ENCODE measurements at places on chromosomes 13 and 19. TPM values are rescaled to one million over a fixed set of nuclear protein-coding genes. Genes with fewer than 3 reads are reported as not detected.
A peak's percentile ranks its signal among the peaks of the same experiment; 100 is the strongest.

- no peak overlapping the region for H3K27ac ChIP-seq
- H3K4me1 ChIP-seq: no peaks in the 10 kb centered on the region
- no peaks in the 10 kb centered on the region for H3K27me3 ChIP-seq
- H3K36me3 ChIP-seq: no peaks in the 10 kb centered on the region
Measured at GRCh38 chr13:110365876-110366275, 58.8 kb downstream of the COL4A2 start.

DNA sequence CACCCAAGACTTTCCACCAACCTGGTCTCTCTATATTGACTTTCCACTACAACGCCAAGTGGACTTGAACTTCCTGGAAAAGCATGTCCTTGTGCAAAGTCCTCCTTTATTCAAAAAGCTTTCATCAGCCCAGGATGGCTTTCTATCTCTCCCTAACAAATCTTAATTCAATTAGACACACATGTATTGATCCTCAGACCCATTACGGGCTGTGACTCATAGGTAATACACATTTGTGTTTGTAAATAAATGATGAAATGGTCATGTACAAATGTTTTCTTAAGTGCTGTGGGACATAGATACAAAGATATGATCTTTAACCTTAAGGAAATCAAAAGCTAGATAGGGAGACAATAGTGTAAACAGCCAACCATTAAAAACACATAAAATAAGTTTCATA, 1189.7 kb downstream of the EFNB2 start:
- H3K36me3 ChIP-seq: no peaks in the 10 kb centered on the region
- no peak for DNase-seq

DNA sequence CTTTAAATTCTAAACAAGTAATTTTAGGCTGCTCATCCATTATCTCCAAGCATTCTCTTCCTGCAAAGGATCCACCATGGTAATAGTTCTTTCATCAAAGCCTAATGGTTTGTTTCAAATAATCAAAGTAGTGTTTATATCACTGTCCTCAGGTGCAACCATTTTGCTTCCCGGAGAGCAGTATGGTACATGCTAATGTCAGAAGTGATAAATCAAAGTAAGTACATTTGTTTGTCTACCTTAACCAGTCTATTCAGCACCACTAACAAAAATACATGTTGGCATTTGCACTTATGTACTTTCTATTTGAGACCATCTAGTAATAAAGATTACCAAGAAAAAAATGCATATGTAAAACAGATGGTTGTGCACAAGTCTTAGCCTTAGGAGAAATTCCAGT, 37.5 kb downstream of the DACH1 start:
- no peak overlapping the region for H3K4me3 ChIP-seq
- H3K27ac ChIP-seq: no peak overlapping the region
- peaks cover 48% of the 10 kb centered on the region for H3K4me1 ChIP-seq
- H3K27me3 ChIP-seq: no peaks in the 10 kb centered on the region

DNA sequence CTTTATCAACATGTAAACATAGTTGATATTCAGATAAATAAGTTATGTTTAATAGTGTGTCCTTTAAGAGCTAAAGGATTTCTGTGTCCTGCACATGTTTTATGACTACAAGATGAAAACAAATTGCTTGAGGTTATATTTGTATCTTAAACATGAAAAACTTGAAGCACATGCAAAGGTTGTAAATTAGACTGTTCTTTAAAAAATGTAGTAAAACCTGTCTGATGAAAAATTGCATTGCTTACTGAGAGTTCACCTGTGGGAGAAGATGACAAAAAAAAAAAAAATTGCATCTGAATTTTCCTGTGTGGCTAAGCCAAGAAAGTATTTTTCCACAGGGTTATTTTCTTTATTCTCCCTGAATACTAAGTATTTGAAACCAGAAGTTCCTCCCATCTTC, 25.7 kb upstream of the LMO7 start:
- H3K4me3 ChIP-seq: no peak overlapping the region
- no peak for DNase-seq
- H3K36me3 ChIP-seq: no peaks in the 10 kb centered on the region
- H3K4me1 ChIP-seq: no peaks in the 10 kb centered on the region
- H3K27me3 ChIP-seq: no peaks in the 10 kb centered on the region
- no peak overlapping the region for H3K27ac ChIP-seq

GRCh38 chr13:100493418-100493817, 95.2 kb downstream of the GGACT start:
- no peak overlapping the region for H3K4me3 ChIP-seq
- DNase-seq: no peak
- H3K4me1 ChIP-seq: peaks cover 14% of the 10 kb centered on the region

DNA sequence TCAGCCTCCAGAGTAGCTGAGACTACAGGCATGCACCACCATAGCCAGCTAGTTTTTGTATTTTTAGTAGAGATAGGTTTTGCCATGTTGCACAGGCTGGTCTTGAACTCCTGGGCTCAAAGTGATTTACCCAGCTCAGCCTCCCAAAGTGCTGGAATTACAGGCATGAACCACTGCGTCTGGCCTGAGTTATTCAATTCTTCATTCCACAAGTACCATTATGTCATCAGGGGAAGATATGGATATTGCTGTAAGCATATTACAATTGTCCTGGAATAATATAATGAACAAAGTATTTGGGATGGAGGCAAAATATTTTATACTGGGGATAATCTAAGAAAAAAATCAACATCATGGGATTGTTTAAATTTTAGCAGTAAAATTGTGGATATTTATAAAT, 646.0 kb upstream of the SLITRK6 start:
- no peaks in the 10 kb centered on the region for H3K4me1 ChIP-seq
- no peaks in the 10 kb centered on the region for H3K36me3 ChIP-seq
- H3K27ac ChIP-seq: no peak overlapping the region
- no peak for DNase-seq
- no peak overlapping the region for H3K4me3 ChIP-seq
- H3K27me3 ChIP-seq: no peaks in the 10 kb centered on the region

- DNase-seq: peak; percentile 57
- H3K27ac ChIP-seq: no peak overlapping the region
- H3K4me3 ChIP-seq: peak overlapping the region; percentile 80
Measured at GRCh38 chr19:52170863-52171320, 529 bp downstream of the ZNF836 start.

DNA sequence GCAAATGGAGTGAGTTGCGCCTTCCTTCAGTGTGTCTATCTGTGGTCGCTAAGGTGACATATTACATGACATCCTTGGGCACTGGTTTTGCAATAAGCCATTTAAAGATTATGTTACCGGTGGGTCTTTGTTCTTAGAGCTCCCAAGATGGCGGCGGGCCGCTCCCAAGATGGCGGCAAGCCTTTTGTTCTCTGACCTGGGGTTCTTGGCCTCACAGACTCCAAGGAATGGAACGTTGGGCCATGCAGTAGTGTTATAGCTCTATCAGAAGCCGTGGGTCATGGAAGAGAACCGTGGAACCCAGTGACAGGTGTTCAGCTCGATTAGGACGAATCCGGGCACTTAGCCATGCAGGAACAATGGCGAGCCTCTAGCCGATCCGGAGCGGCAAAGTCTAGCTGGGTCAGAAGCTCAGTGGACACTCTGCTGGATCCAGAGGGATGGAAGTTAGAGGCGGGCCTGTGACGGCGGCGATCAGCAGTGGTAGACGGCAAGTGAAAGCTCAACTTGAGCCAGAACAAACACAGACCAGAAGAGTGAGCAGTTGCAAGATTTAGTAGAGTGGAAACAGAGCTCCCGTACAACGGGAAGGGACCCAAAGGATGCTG, 188.6 kb downstream of the TEX29 start:
- no peak overlapping the region for H3K4me3 ChIP-seq
- DNase-seq: no peak
- H3K27me3 ChIP-seq: peaks cover 4% of the 10 kb centered on the region
- no peaks in the 10 kb centered on the region for H3K36me3 ChIP-seq

GRCh38 chr19:18173054-18173571, 500 bp upstream of the IFI30 start:
- DNase-seq: no peak
- H3K4me1 ChIP-seq: no peaks in the 10 kb centered on the region
- H3K4me3 ChIP-seq: no peak overlapping the region
- no peaks in the 10 kb centered on the region for H3K36me3 ChIP-seq

DNA sequence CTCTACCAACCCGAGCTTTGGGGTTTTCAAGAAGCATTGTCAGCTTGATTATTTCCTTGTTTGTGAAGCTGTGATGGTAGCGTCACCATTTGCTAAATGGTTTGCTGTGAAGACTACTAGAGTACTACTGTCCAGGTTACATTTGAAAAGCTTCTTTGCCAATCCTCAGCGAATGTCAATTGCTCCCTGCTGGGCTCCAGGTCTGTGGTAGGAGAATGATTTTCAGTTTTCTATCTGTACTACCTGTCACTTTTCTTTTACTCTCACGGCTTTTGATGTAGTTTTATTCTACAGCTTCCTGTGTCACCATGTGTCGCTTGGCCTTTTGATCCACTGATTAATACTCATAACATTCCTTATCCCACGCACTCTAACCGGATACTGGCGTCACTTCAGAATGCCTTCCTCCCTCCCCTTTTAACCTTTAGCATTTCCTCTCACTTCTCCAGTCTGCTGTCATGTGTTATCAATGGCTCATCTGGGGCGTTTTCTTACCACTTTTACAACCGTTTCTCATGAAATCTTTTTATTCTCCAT, 7.5 kb upstream of the GPR183 start:
- no peak overlapping the region for H3K27ac ChIP-seq
- H3K27me3 ChIP-seq: no peaks in the 10 kb centered on the region
- peaks cover 9% of the 10 kb centered on the region for H3K36me3 ChIP-seq
- no peak for DNase-seq
- peaks cover 5% of the 10 kb centered on the region for H3K4me1 ChIP-seq

GRCh38 chr13:112854321-112854720, 114.7 kb upstream of the MCF2L start:
- no peak for DNase-seq
- H3K27me3 ChIP-seq: no peaks in the 10 kb centered on the region
- H3K4me3 ChIP-seq: no peak overlapping the region
- H3K36me3 ChIP-seq: no peaks in the 10 kb centered on the region
- no peaks in the 10 kb centered on the region for H3K4me1 ChIP-seq

GRCh38 chr13:27975564-27976361, 6.6 kb upstream of the CDX2 start:
- no peaks in the 10 kb centered on the region for H3K36me3 ChIP-seq
- no peak overlapping the region for H3K4me3 ChIP-seq
- H3K27me3 ChIP-seq: peaks cover 100% of the 10 kb centered on the region
- H3K4me1 ChIP-seq: peaks cover 26% of the 10 kb centered on the region

- no peak for DNase-seq
- H3K27ac ChIP-seq: no peak overlapping the region
- no peaks in the 10 kb centered on the region for H3K4me1 ChIP-seq
- no peaks in the 10 kb centered on the region for H3K36me3 ChIP-seq
- no peaks in the 10 kb centered on the region for H3K27me3 ChIP-seq
- H3K4me3 ChIP-seq: no peak overlapping the region
Measured at GRCh38 chr13:106232681-106233080, 302.8 kb downstream of the EFNB2 start.

- H3K4me3 ChIP-seq: no peak overlapping the region
- DNase-seq: no peak
- H3K27ac ChIP-seq: no peak overlapping the region
Measured at GRCh38 chr13:23354520-23354919, 79.0 kb downstream of the SACS start.

GRCh38 chr13:48400850-48401291, 12.0 kb downstream of the LPAR6 start:
- no peaks in the 10 kb centered on the region for H3K27me3 ChIP-seq
- H3K4me1 ChIP-seq: no peaks in the 10 kb centered on the region
- H3K27ac ChIP-seq: no peak overlapping the region

DNA sequence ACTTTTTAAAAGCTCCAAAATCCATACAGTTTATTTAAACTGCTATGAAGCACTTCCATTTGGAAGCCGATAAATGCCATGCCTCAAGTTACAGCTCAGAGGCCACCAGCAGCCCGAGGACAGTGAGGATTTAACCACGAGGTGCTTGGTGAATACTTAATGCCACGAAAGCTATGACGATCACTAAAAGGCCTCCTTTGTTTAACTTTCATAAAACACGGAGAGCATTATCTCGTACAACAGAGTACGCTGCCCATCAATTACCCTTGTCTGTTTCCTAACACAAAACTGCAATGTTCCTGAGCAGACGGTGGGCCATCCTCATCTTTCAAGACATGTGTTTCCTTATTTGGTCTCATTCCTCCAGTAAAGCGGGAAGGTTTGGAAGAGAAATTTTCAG, 58.4 kb downstream of the PEPD start:
- H3K4me3 ChIP-seq: no peak overlapping the region
- no peak overlapping the region for H3K27ac ChIP-seq
- H3K36me3 ChIP-seq: no peaks in the 10 kb centered on the region
- DNase-seq: no peak
- no peaks in the 10 kb centered on the region for H3K4me1 ChIP-seq
- H3K27me3 ChIP-seq: no peaks in the 10 kb centered on the region

- no peaks in the 10 kb centered on the region for H3K27me3 ChIP-seq
- no peaks in the 10 kb centered on the region for H3K36me3 ChIP-seq
- H3K4me3 ChIP-seq: no peak overlapping the region
- H3K4me1 ChIP-seq: peaks cover 25% of the 10 kb centered on the region
Measured at GRCh38 chr13:59658738-59659330, 504.9 kb downstream of the DIAPH3 start.

GRCh38 chr13:105377452-105377851, 1158.0 kb downstream of the EFNB2 start:
- H3K27me3 ChIP-seq: no peaks in the 10 kb centered on the region
- no peak for DNase-seq
- no peaks in the 10 kb centered on the region for H3K4me1 ChIP-seq
- H3K36me3 ChIP-seq: no peaks in the 10 kb centered on the region

- no peak overlapping the region for H3K4me3 ChIP-seq
- H3K4me1 ChIP-seq: no peaks in the 10 kb centered on the region
- no peaks in the 10 kb centered on the region for H3K27me3 ChIP-seq
- no peak overlapping the region for H3K27ac ChIP-seq
- no peak for DNase-seq
Measured at GRCh38 chr13:77583581-77583980, 48.1 kb downstream of the SCEL start.

DNA sequence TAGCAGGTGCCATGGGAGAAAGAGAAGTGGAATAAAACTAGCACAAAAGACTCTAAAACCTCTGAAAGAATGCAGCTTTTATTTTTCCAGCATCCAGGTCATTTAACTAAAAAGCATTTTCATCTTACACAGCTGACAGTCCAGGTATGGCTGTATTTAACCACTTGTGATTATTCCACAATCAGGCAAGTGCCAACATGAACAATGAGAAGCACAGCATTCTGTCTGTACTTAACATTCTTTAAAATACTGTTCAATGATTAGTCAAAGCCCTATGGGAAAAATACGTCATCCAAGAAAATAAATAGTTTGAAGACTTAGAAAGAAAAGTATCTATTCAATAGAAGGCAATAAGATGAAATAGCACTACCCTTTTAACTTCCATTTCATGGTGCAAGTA, 246.9 kb downstream of the LIG4 start:
- H3K4me3 ChIP-seq: no peak overlapping the region
- no peak overlapping the region for H3K27ac ChIP-seq
- H3K27me3 ChIP-seq: no peaks in the 10 kb centered on the region
- no peak for DNase-seq
- H3K4me1 ChIP-seq: no peaks in the 10 kb centered on the region

USHBP1 gene
- total RNA-seq: 0.28 TPM

CLIP3 gene
- 8.2 TPM for total RNA-seq

FAM216B gene
- not detected for total RNA-seq

WDR87 gene
- not detected for total RNA-seq

ZNF846 gene
- 18.0 TPM for total RNA-seq

DAND5 gene
- 0.07 TPM for total RNA-seq

CD70 gene
- total RNA-seq: not detected

MAST1 gene
- total RNA-seq: 13.3 TPM

CYSLTR2 gene
- not detected for total RNA-seq

TMEM272 gene
- 0.15 TPM for total RNA-seq

KASH5 gene
- 0.59 TPM for total RNA-seq

TLE6 gene
- 1.8 TPM for total RNA-seq

SRRM5 gene
- 0.25 TPM for total RNA-seq

PSG1 gene
- total RNA-seq: not detected

CDX2 gene
- total RNA-seq: not detected

SIGLEC12 gene
- total RNA-seq: not detected

LENG9 gene
- 4.0 TPM for total RNA-seq

FBN3 gene
- total RNA-seq: 33.0 TPM

FUT3 gene
- total RNA-seq: not detected

Measured in neural progenitor cell (in vitro differentiated cells).